Activated B cell treated with CpG ODN at 0.5 μM for 24 hours (primary cell): ENCODE measurements at places on chromosomes 1 and 21.

GRCh38 chr1:156525071-156525501 is 24.5 kb upstream of the MEF2D start:
- DNase-seq: no peak

- no peak for DNase-seq
Observed at GRCh38 chr1:13983393-13983792, 283.4 kb downstream of the PRDM2 start.

DNA sequence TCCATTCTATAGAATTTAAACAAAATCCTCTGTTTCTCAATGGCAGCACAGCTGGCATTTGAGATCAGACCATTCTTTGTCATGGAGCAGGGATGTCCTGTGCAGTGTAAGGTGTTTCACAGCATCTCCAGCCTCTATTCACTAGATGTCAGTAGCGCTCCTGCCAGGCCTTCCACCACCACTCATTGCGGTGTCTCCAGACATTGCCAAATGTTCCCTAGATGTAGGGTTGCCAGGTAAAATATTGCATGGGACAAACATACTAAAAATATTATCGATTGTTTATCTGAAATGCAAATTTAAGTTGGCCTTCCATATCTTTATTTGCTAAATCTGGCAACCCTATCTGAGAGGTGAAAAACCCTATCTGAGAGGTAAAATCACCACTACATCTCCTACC is 11.7 kb downstream of the ITLN2 start:
- no peak for DNase-seq

DNA sequence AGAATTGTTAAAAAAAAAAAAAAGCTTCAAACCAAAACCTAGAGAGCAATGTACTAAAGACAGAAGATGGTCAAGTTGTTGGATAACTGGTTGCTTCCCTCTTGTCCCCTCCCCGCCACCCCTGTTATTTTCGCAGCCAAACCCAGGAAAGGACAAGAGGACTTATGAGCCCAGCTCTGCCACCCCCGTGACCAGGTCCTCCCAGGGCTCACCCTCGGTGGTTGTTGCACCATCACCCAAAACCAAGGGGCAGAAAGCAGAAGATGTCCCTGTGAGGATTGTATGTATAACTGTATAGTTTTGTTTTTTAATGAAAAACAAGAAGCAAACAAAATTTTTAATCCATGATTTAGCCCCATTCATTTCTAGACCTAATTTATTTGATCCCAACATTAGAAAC is 69.4 kb downstream of the VPS26C start:
- no peak for DNase-seq

- DNase-seq: no peak
Observed at GRCh38 chr1:53535846-53536245, 76.6 kb downstream of the DMRTB1 start.

DNA sequence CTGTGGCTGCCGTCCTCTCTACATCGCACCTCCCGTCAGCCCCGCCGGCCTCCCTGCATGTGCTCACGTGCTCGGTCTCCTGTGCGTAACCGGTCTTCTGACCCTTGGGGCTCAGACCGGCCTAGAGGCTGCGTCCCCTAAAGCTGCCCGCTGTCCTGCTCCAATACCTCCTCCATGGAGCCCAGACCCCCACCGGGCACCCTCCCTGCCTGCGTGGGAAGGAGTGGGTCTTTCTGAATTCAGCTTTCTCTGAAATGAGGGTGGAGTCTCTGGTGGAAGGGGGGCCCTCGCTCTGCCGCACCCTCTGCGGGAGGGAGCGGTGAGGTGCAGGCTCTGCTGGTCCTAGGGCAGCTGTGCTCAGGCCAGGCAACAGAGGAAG is 18.7 kb upstream of the POFUT2 start:
- no peak for DNase-seq

DNA sequence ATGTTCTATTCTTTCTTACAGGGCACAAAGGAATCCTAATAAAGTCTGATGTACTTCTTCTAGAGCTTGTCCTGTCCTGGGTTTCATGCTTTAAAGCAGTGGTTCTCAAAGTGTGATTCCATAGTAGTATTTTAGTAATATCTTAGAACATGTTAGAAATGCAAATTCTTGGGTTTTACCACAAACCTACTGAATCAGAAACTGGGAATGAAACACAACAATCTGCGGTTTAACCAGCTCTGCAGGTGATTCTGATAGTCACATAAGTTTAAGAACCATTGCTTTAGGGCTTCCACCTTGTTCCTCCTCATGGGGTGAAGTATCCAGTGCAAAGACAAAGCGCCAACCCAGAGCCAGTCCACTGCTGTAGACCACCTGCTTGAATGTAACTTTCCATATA is 41.1 kb downstream of the NGF start:
- no peak for DNase-seq

DNA sequence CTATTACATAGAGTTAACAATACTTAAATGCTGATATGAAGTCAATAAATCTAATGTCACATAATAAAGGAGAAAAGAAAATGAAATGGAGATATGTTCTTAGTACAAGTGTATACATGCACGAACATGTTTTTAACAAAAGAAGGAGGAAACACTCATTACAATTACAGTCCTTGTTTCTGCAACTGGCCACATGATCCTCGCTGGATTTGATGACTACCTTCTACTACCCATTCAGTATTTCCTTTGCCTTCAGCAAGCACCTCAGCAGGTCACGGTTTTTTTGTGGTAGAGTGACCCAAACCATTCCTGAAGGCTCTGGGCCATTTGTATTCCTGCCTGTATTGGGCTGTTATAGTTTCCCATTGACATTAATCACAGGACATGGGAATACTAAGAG is 172.8 kb upstream of the CXADR start:
- no peak for DNase-seq

- no peak for DNase-seq
Observed at GRCh38 chr1:63817700-63818099, 43.9 kb downstream of the ROR1 start.

DNA sequence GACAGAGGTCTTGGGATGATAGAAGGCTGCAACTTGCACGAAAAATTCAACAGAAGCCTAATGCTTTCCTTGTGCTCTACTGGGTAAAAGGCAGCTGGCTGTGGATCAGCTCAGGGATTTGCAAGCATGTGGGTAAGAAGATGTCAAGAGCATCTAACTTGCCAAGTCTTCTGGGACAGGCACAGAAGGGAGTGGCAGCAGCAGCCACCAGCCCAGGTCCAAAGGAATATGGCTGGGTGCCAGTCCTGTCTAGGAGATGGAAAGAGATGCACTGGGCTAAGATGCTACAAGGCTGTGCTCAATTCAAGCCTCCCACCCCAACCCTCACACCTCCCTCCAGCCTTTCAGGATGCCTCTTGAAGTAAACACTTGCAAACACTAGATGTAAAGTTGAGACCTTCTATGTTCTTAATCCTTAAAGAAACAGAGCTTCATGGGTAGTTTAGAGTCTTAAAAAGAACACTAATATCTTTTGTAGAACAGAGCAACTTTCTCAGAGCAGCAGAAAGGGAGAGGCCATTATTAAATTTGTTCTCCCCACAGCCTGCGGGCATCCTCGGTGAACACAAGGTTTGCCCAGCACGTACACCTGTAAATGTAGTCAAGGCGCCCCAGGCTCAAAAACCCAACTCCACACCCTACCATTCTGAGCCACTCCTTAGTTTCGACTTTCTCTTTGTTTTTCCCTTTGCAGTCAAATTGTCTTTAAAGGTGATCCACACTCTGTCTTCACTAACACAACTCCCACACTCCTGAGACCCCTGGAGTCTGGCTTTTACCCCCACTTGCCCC is 64.6 kb upstream of the BCAR3 start:
- DNase-seq: no peak

- DNase-seq: no peak
Observed at GRCh38 chr1:111735858-111736544, 3.2 kb downstream of the INKA2 start.

DNA sequence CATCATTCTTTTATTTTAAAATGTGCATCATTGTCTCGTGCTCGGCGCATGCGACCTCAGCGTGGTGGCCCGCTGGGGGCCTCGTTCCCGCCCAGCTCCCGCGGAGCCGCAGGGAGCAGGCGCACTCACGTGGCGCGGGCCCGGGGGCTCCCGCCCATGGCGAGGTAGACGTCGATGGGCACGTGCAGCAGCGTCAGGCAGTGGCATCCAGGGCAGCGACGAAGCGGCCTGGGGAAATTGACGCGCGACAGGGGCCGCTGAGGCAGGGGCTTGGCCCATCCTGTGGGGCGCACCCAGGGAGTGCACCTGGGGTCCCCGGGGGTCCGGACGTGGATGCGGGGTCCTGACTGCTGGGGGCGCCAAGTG is 994 bp downstream of the FAM229A start:
- DNase-seq: no peak

- no peak for DNase-seq
Observed at GRCh38 chr1:220368352-220369265, 96.4 kb upstream of the RAB3GAP2 start.

- no peak for DNase-seq
Observed at GRCh38 chr1:59218521-59219236, 78.2 kb upstream of the FGGY start.

GRCh38 chr1:39795651-39796050 is 7.0 kb upstream of the BMP8B start:
- DNase-seq: no peak

- DNase-seq: no peak
Observed at GRCh38 chr1:151859891-151860293, 6.4 kb upstream of the THEM5 start.

DNA sequence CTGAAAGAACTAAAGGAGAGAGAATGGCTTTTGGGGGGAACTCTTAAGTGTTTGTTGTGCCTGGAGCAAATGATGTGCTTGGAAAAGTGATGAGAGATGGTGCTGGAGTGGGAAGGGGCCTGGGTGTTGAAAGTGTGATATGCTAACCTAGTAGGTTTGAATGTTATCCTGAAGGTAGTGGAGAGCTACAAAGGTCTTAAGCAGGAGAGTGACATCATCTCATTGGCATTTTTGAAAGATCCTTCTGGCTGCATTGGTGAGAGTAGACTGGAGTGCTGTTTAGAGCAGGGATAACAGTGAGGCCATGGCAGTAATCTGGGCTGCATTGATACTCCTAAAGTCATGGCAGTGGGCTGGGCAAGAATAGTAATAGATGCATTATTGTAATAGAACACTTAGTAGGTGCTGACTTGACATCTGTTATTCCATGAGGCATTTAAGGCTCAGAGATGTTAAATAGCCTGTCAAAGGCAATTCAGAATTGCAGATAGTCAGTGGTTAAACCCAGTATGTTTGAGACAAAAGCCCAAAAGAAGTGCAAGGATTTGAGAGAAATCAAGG is 44.5 kb downstream of the MDM4 start:
- no peak for DNase-seq

DNA sequence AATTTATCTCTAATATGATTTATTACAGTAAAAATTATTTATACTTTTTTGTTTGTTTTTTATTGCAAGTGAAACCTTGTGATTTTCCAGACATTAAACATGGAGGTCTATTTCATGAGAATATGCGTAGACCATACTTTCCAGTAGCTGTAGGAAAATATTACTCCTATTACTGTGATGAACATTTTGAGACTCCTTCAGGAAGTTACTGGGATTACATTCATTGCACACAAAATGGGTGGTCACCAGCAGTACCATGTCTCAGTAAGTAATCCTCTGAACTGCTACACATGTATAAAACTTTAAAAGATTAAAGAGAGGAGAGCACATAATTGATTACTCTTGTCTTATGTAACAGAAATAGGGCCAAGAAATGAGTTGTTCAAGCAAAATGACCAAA is 4.5 kb downstream of the CFHR3 start:
- DNase-seq: no peak

GRCh38 chr1:59541161-59541560 is 244.3 kb downstream of the FGGY start:
- DNase-seq: no peak

GRCh38 chr1:116738673-116739370 is 15.4 kb upstream of the CD2 start:
- no peak for DNase-seq

DNA sequence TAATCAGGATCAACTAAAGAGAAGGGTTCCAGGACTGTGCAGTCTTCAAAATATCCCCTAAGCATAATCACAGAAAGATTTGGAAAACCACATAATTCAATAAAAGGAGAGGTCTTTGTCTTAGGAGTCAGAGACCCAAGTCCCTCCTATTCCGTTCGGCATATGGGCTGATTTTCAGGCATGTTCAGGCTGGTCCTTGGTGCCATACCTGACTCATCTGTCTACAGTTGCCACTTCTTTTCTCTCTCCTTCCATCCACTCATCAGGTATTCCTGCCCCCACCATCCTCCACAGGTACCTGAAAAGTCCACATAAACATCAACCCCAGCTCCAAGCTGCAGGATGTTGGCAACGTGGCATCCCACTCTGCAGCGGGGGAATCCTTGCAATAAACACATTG is 29.7 kb upstream of the RPL11 start:
- DNase-seq: no peak

DNA sequence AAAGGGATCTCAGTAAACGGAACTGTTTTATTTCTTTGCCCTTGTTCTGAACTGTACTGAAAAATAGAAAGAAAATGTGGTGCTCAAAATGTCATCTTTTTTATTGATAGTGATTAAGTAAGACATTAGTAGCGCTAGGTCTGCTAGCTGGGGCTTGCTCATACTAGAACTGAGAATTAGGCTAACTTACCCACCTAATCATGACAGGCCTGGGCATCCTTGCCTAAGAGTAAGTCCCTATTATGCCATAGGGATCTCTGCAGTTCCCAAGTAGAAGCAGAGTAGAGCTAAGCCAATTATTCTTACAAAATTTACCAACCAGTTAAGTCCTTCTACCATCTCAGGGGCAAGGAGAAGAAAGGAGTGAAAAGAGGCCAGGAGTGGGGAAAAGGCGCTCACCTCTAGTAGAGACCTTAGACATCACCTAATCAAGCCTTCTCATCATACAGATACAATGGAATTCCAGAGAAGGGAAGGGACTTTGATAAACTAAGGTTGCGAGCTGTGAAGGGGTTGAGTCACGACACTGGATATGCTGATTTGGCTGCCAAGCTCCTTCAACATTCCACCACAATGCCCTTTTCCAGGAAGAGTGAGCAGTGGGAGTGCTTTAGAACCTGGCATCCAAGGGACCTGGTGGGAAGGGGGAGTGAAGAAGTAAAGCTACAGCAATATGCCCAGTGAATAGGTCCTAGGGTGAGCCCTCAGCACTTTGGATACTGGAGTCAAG is 27.7 kb upstream of the RPTN start:
- no peak for DNase-seq

- DNase-seq: no peak
Observed at GRCh38 chr1:2152954-2153353, 41.6 kb downstream of the FAAP20 start.
